Non-pigmented ciliary epithelial cell (primary cell): ENCODE measurements at places on chromosomes 4 and X.
A peak's percentile ranks its signal among the peaks of the same experiment; 100 is the strongest.

- DNase-seq, result no peak
These were observed 36.3 kb downstream of the ARAP2 start for GRCh38 chr4:36207831-36208520.

- no peak for DNase-seq
These were observed 181.9 kb downstream of the SPRY1 start for GRCh38 chr4:123578276-123579029.

- no peak for DNase-seq
These were observed 5.9 kb downstream of the UGDH start for GRCh38 chr4:39521253-39521919.

- DNase-seq, result no peak
These were observed 16.8 kb downstream of the RS1 start for GRCh38 chrX:18654875-18655836.

DNA sequence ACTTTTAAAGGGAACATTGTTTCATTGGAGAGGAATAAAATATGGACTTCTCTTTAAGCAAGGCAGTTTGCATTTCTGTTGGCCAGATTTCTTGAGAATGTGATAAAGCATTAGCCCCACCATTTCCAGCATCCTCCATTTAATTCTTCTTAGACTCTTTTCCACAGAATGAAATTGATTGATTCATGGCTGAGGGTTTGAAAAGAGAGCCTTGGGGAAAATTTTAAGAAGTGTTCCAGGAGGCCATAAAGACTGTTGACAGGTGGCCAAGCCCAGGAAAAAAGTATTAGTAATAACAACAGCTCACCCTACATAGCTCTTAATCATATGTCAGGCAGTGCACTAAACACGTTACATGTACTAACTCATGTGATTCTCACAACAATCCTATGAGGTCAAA, 53.4 kb downstream of the SHROOM3 start:
- DNase-seq, result no peak

- no peak for DNase-seq
These were observed 99.0 kb downstream of the AREG start for GRCh38 chr4:74543983-74544382.

DNA sequence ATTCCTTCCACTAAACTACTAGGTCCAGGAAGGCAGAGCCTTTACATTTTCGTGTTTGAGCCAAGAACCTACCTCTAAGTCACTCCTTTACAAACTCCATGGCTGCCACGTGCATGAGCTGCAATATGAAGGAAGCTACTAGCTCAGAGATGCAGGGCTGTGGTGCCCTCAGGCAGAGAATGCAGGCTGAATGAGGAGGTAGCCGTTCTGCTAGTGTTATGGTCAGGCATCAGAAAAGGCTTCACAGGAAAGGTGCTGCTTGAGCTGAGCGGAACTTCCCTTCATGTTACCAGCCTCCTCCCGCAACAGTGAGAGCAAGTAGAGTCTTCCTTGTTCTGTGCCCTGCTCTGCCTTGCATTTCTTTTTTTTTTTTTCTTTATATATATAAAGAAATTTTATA, 148.3 kb upstream of the PACRGL start:
- DNase-seq, result no peak

DNA sequence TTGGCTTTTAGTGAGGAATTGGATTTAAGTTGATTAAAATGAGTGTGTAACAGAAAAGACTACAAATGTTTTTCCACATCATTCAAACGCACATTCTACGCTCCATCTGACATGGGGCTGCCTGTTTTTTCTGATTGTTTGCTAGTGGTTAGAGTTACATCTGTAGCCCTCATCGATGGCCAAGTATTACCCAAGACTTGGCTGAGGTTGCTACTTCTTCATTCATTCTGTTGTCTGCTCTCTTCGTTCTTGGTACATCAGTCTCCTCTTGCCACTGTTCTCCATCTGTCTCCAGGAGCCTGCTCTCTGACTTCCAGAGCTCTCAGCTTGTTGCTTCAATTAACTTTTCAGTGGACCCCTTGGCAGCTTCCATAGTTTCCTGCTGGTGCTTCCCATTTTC, 1844.6 kb upstream of the TENM3 start:
- no peak for DNase-seq

DNA sequence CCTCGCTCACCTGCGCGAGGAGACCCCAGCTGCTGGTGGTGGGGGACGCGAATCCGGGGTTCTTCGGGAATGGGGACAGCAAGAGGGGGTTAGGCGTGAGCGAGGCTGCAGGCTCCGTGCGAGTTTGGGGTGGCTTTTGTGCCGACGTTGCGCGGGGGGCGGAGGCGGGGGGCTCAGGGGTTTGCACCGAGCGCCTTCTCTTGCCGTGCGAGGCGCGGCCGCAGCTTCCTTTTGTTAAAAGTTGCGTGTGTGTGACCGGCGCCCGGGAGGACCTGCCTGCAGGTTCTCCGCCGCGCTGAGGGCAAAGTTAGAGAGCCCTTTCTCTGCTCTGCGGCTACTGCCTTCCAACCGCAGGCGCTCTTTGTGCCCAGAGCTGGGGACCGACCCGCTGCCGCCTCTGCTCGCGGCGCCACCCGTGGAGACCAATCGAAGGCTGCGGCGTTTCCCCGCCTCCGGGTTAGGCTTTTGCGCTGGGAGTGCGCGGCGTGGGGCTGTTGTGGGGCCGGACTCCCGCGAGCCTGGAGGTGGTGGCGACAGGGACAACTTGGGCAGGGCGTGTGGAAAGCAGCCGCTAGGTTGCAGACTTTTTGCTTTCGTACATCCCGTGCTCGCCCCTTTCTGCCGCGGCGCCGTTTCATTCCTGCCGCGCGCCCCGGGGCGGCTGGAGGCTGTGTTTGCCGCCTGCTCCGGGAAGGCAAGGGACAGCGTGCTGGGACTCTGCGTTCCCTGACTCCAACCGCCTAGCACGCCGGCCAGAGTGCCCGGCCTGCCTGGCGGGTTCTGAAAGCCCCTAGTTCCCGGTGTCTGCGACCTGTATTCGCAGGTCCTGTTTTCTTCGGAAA, 716 bp downstream of the KIT start:
- DNase-seq, result no peak

DNA sequence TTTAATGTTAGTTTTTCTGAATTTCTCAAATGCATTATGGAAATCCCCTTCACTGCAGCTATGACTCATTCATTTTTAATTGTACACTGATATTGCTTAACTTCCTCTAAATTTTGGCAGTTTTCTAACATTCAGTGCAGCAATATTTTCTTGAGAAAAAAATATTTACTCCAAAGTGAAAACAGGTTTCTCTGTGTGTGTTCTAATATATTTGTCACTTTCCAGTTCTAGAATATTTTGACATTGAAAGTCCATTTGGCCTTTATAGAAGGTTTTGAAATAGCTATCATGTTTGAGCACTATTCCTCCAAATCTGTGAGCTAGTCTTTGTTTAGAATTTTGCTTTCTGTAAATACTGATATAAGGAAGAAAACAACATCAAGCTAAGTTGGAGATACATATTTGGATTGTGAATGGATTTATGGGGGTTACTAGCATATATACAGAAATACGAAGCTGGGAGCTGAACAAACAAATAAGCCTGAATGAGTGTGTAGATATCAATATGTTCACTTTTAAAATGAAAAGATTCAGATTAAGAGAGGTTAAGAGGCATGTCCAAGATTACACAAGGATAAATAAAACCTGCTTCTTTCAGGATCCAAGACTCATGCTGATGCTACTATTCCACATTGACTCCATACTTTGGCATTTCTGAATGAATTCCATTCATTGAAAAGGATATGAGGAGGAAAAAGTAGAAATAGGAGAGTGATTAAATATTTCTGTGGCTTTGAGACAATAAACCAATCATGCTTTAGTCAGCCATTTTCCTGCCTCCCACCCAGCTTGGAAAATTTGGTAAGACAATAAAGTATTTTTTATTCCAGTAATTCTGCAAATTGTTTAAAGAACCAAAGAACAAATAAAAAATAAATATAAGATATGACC, 57.3 kb upstream of the SLIT2 start:
- DNase-seq, result peak; percentile 65

DNA sequence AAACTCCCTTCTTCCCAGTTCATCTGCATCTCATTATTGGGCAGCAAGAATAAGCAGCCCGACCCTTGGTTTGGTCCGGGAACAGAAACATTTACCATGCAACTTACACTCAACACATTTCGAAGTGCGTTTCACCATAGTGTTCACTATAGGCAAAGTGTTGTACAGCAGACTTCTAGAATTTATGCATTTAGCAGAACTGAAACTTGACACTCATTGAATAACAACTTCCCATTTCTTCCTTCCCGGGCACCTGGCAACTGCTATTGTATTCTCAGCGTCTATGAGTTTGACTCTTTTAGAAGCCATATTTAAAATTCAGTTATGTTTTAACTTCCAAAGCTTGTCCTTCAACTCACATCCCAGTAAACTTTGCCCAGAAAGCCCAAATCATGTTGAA, 840.6 kb downstream of the NLGN4X start:
- no peak for DNase-seq

DNA sequence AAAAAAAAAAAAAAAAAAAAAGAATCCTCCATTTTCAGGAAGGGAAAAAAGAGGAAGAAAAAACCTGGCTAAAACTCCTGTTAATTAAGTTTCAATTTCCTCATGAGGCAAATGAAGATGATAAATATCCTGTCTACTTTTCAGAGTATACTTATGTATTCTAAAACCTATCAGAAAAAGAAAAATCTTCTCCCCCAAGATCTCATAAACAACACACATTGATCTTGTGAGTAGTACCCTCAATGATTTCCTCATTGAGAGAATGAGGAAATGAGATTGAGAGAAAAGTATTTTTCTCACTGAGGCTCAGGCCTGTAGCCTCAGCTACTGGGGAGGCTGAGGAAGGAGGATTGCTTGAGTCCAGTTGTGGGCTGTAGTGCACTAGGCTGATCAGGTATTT, 146.7 kb downstream of the TET2 start:
- no peak for DNase-seq

GRCh38 chrX:113906168-113906567, 677.7 kb upstream of the HTR2C start:
- DNase-seq, result no peak

- DNase-seq, result no peak
These were observed 4.4 kb upstream of the VAMP7 start for GRCh38 chrX:155876704-155877103.

GRCh38 chr4:137952116-137952515, 290.0 kb downstream of the SLC7A11 start:
- no peak for DNase-seq

DNA sequence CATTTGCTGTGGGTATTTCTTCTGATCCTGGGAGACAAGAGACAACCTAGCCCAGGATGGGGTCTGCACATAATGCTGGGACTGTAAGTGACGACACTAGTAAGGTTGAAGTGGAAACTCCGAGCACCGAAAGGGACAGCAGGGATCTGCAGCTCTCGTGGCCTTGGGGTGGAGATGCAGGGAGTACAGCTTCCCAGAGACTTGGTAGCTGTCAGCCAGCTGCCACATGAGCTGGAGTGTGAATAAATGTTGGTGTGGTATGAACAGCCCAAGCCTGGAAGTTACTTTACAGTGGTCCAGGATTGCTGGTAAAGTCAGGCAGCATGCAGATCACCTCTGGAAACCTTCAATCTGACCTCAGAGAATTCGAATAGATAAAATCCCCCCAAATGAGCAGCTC, 97.6 kb downstream of the FAM193A start:
- no peak for DNase-seq

- DNase-seq, result no peak
These were observed 4.2 kb downstream of the CENPVL3 start for GRCh38 chrX:51614353-51615012.

- no peak for DNase-seq
These were observed 42.4 kb upstream of the PGAM4 start for GRCh38 chrX:78011846-78012245.

DNA sequence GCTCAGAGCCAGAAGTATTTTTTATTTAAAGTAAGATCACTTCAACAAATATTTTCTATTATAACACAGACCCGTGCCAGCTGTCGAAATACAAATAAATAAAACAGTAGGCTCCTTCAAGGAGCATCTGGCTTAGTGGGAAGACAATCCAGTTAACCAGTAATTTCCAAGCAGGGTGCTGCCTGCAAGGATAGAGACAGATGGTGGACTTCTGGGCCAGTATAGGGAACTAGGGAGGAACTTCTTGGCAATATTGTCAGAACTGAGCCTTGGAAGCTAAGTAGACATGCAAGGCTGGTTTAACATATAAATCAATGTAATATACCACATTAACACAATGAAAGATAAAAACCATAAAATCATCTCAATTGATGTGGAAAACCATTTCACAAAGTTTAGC, 17.0 kb upstream of the MTMR1 start:
- no peak for DNase-seq

- DNase-seq, result no peak
These were observed 63.9 kb downstream of the CPEB2 start for GRCh38 chr4:15066140-15066539.

- no peak for DNase-seq
These were observed 2.9 kb downstream of the HPGDS start for GRCh38 chr4:94339779-94340178.

DNA sequence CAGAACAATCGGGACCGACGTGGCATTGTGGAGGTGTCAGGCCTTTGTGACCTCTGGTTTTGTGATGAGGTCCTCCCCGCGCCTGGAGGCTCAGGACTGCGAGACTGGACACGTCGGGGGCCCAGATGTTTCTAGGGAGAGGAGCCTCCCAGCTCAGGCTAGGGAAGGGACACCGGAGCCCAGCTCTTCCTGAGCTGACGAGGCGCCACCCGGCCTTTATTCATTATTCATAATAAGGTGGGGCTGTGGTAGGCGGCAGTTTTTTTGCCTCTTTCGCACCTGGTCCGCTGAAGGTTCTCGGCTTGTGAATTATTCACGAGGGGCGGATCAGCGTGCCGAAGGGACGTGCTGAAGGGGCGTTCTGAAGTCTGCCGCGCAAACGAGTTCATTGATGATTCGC, 2.3 kb upstream of the UBA1 start:
- DNase-seq, result no peak
